ENCODE measurements at places on chromosomes 3 and 15.

GRCh38 chr3:89262309-89262929 is 155.0 kb downstream of the EPHA3 start:
- no peak for DNase-seq

- DNase-seq: peak; percentile 88
These were observed 42.0 kb upstream of the ICE2 start for GRCh38 chr15:60520825-60521368.

GRCh38 chr3:159455741-159456181 is 532.9 kb upstream of the IL12A start:
- DNase-seq: no peak

- DNase-seq: peak; percentile 23
These were observed 1.3 kb downstream of the CACNA1D start for GRCh38 chr3:53495520-53496391.

DNA sequence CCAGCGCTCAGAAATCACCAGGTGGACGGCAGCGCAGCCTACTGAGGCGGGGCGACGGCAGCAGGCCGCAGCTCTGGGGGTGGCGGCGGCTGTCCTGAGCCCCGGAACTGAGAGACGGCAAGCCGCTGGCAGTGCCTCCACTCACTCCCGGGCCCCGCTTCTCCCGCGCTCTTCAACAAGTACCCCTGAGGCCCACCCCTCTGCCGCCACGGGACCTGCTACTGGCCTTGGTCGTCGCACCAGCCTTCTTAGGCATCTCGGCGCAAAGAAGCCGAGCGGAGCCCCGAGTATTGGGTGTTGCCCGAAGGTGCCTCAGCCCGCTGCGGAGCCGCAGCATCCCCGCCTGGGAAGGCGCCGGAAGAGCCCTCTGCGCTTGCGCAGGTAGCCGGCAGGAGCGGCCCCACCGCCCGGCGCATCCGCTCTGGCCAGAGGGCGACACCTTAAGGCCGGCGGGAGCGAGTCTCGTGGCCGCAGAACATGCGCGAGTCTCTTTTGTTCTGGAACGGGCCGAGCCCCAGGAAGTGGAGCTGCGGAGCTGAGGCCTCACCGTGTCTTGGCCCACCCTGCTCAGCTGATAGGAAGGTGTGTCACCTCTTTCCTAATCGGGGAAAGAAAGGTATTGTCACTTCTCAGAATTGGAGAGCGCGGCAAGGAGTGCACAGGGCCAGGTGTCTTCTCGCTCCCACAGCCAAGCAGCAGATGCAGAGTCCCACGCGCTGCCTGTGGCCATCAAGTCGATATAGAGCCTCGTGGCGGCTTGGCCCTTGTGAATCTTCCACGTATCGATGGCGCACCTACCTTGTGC is at the start of gene C15orf40:
Gene C15orf40, minus strand, starts transcription at position 369 of the 805 bp plus-strand sequence. Its CDS starts 32 bp downstream, at position 337.
- peak; percentile 89 for DNase-seq

GRCh38 chr3:108190346-108190745 is 31.9 kb downstream of the IFT57 start:
- DNase-seq: no peak

DNA sequence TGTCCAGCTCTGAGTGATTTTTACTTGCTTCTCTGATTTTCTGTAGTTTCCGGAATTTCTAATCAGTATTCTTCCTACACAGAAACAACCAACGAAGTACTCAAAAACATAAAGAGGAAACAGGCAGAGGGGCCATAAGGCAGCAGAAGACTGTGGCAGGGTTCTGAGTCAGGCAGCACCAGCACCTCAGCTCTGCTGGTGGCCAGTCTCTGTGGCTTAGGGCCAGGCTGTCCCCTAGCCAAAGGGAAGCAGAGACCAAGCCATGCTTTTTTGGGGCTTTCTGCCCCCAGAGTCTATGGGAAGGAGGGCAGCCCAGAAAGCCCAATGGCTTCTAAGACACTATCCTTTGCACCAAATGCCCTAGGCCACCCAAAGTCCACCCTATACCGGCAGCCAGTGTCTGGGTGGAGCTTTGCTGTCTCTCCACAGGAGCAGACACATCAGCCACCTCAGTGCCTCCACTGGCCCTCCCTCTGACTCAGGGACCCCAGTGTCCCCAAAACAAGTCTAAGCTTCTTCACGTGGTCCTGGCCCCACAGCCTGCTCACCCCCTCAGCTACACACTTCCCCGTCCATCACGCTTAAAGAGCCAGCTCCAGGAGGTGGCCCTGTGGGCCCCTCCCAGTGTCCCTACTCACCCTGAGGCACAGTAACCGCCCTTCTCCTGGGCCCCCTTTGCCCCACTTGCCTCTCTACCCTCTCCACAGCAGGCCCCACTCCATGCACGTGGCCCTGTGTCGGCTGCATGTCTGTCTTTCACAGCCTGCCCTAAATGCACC is 46.2 kb downstream of the CCDC12 start:
- no peak for DNase-seq

- no peak for DNase-seq
These were observed 45.6 kb upstream of the NMD3 start for GRCh38 chr3:161175506-161175905.
